Stomach (tissue), 19 donors: ENCODE measurements at places on chromosomes 13 and 19.

- no peak for DNase-seq
Observed at GRCh38 chr13:110121422-110122083, 185.4 kb downstream of the COL4A1 start.

- peak; percentile 85 for DNase-seq
Observed at GRCh38 chr13:43804461-43805070, 17.8 kb upstream of the ENOX1 start.

DNA sequence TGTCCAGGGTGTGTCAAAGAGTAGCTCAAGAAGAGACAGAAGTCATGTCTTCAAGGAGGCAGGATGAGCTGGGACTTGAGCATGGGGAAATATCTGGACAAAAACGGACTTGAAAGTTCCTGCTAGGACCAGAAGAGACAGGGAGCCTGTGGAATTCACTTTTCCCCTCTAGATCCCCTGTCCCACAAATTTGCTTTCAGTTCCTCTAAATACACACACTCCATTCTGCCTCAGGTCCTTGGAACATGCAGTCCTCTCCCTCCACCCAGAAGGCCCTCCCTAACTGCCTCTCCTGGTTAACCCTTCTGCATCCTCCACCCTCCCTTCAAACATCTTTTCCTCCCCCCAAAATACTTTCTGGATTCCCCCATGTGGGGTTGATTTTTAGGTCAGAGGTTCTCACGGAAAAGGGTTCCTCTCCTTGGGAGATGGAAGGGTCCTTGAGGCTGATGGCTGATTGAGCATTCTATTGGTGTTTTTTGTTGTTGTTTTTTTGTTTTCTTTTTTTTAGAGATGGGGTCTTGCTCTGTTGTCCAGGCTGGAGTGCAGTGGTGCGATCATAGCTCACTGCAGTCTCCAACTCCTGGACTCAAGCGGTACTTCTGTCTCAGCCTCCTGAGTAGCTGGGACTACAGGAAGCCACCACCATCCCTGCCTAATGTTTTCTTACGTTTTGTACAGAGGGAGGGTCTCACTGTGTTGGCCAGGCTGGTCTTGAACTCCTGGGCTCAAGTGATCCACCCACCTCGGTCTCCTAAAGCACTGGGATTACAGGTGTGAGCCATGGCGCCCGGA, 6.9 kb upstream of the RETN start:
- DNase-seq = no peak

DNA sequence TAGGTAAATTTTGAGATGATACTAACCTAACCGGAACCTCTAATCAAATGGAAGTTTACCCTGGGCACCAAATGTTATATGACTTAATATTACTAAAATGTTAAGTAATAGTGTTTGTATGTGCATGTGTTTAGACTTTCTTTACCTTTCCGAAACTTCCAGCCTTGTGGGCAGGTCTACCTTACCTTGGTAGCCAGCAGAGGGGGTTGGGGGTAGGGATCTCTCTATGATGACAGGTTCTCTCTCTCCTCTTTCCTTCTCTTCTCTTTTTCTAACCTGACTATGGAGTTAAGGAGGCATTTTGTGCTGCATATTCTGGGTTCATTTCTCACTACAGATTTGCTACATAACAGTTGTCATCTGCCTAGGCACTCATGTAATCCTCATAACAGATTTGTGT, 6.8 kb upstream of the FRY start:
- no peak for DNase-seq

DNA sequence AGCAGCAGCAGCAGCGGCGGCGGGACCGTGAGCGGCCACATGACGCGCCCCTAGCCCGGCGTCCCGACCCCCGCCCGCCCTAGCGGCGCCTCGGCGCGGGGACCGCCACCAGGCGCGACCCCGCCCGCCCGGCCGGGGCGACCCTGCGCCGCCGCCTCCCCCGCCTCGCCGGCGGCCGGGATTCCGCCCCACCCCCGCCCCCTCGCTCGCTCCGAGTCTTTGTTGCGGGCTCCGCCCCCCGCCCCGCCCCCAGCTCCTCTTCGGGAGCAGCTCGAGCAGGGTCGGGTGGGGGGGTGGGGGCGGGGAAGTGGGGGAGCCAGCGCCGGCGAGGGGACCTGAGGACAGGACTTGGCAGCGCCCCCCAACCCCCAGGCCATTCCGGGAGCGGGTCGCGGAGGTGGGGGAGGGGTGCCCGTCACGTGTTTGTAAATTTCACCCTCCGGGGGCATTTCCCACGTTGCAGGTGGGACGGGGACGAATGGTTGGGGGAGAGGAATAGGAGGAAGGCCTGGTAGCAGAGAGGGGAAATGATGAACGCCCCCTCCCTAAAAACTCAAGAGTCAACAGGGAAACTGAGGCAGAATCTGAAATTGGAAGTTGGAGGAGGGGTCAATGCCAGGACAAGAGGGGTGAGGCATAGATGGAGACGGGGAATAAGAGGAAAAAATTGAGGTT, at the start of gene OLFM2:
TSS of gene OLFM2 (minus strand) at position 190 of the 675 bp plus-strand sequence. CDS start at position 41, 149 bp downstream.
- DNase-seq = peak; percentile 75

DNA sequence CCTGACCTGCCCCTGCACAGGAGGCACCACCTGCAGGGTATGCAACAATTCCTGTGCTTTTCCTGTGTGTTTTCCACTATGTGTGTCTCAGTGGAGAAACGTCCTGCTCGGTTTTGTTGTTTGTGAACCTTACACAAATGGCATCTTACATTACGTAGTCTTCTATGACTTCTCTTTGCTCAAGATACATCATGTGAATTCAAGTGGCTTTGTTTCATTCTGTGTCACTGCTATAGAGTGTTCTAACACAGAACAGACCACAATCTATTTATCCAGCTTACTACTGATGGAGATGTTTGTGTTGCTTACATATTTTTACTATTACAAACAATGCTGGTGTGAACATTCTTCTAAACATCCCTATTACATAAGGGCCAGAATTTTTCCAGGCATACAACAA, 97.7 kb downstream of the ANKRD10 start:
- DNase-seq = no peak
